ENCODE measurements at places on chromosomes 11 and 22. TPM values are rescaled to one million over a fixed set of nuclear protein-coding genes. Genes with fewer than 3 reads are reported as not detected.

Gene DGCR6L
- total RNA-seq = 32.3 TPM

Gene CREB3L1
- 10.5 TPM for total RNA-seq

Gene TMEM151A
- total RNA-seq = 0.13 TPM

Gene MMP12
- total RNA-seq = 1.4 TPM

Gene TRAF6
- 22.5 TPM for total RNA-seq

Gene RAC2
- 16.8 TPM for total RNA-seq

Gene SLC35C1
- 11.5 TPM for total RNA-seq

Gene VSIG2
- total RNA-seq = 6.9 TPM

Gene MN1
- 22.5 TPM for total RNA-seq

Gene SCO2
- total RNA-seq = 5.1 TPM

Gene GUCY1A2
- total RNA-seq = 37.9 TPM

Gene BIRC3
- 13.7 TPM for total RNA-seq

Gene ZNRF3
- 7.2 TPM for total RNA-seq

Gene OR52L1
- total RNA-seq = not detected

Gene DYNC2H1
- 22.1 TPM for total RNA-seq

Gene LSP1
- total RNA-seq = 128 TPM

Gene CACNA1I
- 0.33 TPM for total RNA-seq

Gene SLC22A9
- total RNA-seq = not detected

Gene APOL3
- total RNA-seq = 67.7 TPM

Gene MUC15
- not detected for total RNA-seq

Gene RTN4RL2
- total RNA-seq = 1.1 TPM

Gene LMO1
- total RNA-seq = not detected

Gene ANGPTL5
- total RNA-seq = 1.3 TPM

Measured in aorta (tissue), 5 donors.